Endodermal cell (in vitro differentiated cells): ENCODE measurements at places on chromosomes 7 and 10. TPM values are rescaled to one million over a fixed set of nuclear protein-coding genes. Genes with fewer than 3 reads are reported as not detected.

DNA sequence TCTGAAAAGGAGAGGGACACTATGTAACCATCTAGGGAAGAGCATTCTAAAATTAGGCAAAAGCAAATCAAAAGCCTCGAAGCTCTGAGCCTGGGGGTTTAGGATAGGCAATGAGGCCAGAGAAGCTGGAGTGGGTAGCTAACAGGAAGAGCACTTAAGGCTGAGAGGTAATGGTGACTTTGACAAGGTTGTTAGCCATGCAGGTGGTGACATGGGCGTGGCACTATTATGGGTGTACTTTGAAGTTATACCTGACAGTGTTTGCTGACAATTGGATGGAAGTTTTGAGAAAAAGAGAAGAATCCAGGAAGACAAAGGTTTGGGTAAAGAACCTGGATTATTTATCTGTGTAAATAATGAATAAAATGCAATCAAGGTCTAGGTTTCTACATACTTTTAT lies 383.0 kb upstream of the SEMA3C start:
- no peak for DNase-seq

DNA sequence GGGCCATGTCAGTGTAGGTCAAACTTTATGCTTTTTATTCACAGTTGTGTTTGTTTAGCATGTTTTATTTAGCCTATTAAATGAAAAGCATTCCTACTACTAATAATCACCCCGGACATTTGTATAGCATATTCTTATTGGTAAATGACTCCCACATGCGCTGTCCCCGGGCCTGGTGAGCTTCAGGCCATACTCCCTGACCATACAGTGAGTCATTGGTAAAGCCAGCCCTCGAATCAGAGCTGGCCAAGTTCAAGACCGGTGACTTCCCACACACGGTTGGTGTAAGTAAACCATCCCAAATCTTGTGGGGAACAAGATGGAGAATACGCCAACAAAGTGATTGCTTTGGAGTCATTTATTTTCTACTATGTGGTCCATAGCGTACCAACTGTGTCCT lies 238.7 kb upstream of the TCF7L2 start:
- DNase-seq: no peak

DNA sequence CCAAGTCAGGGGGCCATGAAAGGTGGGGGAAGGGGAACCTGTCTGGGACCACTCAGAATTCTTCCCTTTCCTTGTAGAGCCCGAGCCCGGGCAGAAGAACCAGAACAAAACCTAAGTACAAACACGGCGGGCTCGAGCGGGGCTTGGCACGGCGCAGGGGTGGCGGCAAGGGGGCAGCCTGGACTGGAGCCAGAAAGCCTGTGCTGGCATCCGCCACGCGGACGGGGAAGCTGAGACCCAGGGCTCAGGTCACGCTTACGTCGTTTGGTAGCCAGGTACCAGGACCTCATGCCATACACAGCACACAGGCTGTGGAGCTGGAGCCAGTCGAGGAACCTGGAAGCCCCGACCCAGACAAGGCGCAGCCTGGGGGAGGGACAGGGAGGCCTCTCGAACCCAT lies 6.6 kb upstream of the GPER1 start:
- DNase-seq: no peak

Gene HTR7
- 1.9 to 7.6 TPM (median 7.3 TPM) in 3 replicates for total RNA-seq
